ENCODE measurements at places on chromosomes 1 and 21. TPM values are rescaled to one million over a fixed set of nuclear protein-coding genes. Genes with fewer than 3 reads are reported as not detected.

DNA sequence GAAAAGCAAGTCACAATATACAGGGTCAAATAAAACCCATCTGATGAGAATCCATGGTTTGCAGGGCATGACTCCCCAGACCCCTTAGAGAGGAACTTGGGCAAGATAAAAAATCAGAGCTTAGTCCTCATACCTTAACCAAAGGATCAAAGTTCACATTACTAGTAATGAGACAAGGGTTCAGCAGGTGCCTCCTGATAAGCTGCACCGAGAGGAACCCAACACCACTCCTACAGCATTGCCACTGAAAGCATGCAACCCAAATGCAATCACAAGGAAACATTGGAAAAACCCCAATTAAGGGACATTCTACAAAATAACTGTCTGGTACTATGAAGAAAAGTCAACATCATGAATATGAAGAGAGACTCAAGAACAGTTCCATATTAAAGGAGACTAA lies 29.7 kb downstream of the CCDC185 start:
- DNase-seq: no peak

The PCBP3 gene
- total RNA-seq: 4.4 TPM

The OR6K3 gene
- total RNA-seq: not detected

- DNase-seq: no peak
Observed at GRCh38 chr21:34953950-34954349, 95.2 kb downstream of the RUNX1 start.

The COL24A1 gene
- total RNA-seq: 3.3 TPM

DNA sequence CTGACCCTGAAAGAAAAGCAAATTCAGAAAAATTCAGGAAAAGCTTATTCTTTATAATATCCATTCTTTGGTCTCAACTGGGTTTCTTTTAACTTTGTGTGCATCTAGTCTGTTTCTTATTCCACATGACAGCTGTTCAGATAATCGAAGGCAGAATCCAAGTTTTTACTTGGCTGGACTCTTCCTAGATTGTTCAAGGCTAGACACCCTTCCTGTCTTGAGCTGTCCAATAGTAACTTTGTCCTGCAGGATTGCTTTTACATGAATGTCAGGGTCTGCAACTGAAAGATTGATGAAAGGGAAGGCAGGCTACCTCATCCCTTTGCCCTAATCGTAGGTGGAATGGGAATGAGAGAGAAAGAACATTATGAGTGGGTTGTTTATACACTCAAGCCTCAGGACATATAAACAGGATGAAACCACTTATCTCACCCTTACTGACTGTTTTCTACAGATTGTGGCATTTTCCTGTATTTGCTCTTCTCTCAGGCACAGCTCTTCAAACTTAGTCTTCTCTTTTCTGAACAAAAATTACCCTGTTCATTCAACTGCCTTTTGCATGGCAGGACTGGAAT lies 76.9 kb downstream of the LEPR start:
- no peak for DNase-seq

The TEX50 gene
- total RNA-seq: not detected

- DNase-seq: no peak
Observed at GRCh38 chr1:160569806-160570205, 9.5 kb downstream of the CD84 start.

GRCh38 chr1:26913389-26913753 lies 404 bp downstream of the NR0B2 start:
- DNase-seq: no peak

GRCh38 chr21:43921979-43922945 lies 57.2 kb downstream of the AGPAT3 start:
- no peak for DNase-seq

DNA sequence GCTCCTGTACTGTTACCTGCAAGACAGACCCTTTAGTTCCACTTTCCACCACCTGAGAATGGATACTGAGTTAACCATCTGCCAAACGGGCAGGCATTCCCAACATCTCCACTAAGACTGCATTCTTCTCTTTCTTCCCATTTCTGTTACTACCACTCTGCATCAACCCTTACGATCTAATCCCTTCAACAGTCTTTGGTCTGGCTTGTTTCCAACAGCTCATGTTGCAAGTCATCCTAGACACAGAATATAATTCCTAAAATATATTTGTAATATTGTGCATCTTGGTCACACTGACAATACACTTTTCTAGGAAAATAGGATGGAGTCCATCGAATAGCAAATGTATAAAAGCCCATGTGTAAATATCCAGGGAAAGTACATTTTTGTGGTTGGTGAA lies 166.7 kb downstream of the SIPA1L2 start:
- no peak for DNase-seq

- DNase-seq: no peak
Observed at GRCh38 chr1:210129092-210129491, 103.5 kb upstream of the SERTAD4 start.

GRCh38 chr1:212583643-212584042 lies 24.9 kb upstream of the ATF3 start:
- no peak for DNase-seq

The SELL gene
- total RNA-seq: 0.35 TPM

The MIS18A gene
- 3.4 TPM for total RNA-seq

DNA sequence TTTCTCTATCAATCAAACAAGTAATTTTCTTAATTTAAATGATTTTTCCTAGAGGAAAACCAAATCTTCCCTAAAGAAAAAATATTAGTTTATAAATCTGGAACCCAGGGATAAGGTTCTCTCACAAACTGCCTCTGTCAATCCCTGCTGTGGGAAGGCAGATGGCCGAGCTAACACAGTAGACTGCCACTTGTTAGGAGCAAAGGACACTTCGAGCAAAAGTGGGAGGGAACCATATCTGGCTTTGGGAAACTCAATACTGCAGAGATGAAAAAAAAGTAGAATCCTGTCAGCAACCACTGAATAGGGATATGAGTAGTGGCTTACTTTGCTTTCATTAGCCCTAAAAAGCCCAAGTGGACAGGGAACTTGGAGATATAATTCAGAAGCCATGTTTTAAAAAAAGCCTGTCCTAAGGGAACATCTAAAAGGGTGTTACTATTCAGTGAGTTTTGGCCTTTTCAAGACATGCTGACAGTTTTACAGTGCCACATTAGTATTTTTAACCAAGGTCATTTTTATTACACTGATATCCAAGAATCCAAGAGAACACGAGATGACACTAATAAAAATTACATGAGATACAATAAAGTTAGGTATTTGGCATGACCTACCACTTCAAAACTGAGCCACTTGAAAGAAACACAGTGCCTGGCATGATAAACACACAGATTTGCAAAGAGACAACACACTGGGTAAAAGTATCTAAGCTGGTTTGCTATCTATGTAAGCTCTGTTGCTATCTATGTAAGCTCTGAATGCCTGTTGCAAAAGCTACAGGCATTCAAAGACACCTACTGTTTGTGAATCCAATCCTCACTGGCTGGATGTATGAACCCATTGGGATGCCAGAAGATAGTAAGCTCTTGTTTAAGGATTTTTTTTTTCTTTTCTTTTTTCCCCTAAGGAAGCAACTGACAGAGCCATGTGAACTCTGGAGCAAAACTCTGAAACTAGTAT lies 21.4 kb downstream of the TEX38 start:
- DNase-seq: no peak

The LMX1A gene
- total RNA-seq: 1.9 TPM

The FAM110D gene
- total RNA-seq: 6.6 TPM
